ENCODE measurements at places on chromosomes 2 and 18.

DNA sequence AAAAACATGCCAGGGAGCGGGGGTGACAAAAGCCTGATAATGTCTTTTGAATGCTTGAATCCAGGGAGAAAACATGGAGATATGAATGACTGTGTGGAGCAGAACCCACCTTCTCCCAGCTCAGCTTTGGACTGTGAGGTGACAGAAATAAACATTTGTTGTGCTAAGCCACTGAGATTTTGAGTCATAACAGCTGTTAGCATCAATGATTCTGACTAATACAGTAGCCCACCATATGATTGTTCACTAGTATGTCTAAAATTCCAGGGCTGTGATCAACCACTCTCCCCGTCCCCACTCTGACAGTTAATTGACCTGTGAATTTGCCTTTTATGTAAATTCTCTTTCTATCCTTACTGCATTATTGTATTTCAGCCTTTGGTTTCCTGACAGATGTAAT is 69.1 kb downstream of the PDK1 start:
- DNase-seq = no peak

DNA sequence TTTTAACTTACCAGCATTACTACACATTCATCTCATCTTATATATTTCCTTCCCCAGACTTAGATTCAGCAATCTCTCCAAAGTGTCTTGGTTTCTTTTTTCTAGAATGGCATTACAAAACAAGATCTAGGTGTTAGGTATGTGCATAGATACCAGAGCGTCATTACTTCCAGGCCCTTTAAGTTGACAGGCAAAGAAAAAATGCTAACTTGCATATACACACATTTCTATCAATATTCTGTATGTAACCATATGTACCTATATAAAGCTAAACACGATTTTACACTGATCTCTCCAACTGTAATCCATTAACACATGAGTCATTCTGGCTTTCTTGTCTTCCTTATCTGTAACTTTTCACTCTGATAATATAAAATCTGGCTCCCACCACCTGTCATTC is 503.8 kb upstream of the NRXN1 start:
- DNase-seq = no peak

- no peak for DNase-seq
These were observed 135.1 kb downstream of the SOCS6 start for GRCh38 chr18:70423988-70424387.

DNA sequence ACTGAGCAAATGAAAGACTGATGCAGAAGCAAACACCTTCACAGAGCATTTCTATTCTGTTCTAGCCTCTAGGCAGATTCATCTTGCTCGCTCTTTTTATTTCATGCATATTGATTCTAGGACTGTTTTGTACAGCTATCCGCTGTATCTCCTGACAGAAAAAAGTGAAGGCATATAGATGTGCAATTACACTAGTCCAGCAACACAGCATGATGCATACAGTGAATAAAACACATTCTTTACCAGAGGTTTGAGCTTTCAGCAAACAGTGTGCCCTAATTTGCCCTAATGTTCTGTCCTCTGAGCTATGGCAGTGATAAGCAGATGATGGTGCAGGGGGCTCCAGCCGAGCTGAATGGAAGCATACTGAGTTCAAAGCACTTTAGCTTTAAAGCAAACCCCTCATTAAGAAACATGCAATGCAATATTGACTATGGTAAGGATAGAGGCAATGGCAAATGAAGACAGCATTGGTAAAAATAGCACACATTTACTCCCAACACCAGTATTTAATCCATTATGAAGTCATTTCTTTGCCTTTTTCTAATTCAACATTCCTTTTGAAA is 141.2 kb upstream of the RGPD4 start:
- no peak for DNase-seq

DNA sequence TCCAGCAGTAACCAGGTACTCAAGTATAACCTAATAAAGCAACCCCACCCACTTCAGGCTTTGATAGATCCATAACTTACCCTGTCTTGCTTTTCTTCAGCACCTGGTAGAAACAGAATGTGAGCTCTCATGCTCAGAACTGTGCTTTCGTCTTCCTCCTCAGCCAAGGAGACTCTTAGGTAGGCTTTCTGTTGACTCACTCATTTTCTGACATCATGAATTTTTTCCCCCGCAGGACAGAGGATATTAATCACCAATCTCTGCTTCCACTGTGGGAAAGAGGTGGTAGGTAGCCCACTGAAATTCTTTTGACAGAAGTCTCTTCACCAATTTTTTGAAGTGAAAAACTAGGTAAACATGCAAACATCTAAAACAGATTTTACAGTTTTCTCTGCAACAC is 241.2 kb upstream of the KCNJ3 start:
- no peak for DNase-seq

GRCh38 chr2:208069186-208069585 is 43.9 kb upstream of the PLEKHM3 start:
- no peak for DNase-seq

DNA sequence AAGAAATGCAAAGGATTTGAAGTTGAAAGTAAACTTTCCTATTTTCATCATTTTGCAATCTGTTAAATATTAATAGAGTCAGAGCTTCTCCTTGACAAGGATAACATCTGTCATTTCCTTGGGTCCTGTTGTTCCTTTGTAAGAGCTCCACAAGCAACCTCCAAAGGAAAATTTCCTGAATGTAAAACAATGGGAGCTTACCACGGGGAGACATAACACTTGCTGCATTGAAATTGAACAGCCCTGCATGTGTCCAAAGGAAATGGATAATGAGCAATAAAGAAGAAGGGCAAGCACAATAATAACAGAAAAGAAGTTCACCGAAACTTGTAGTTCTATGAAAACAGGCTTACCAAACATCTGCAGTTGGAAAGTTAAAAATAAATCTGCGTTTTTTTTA is 42.0 kb upstream of the SCG2 start:
- no peak for DNase-seq

GRCh38 chr18:37388413-37388812 is 177.2 kb downstream of the CELF4 start:
- DNase-seq = no peak

GRCh38 chr18:6310714-6311113 is 104.0 kb downstream of the L3MBTL4 start:
- DNase-seq = no peak

GRCh38 chr2:100010606-100011005 is 131.8 kb downstream of the AFF3 start:
- no peak for DNase-seq

GRCh38 chr2:148877403-148877740 is 2.3 kb downstream of the KIF5C start:
- no peak for DNase-seq

- no peak for DNase-seq
These were observed 610.0 kb upstream of the RAB6C start for GRCh38 chr2:129369437-129369836.

GRCh38 chr2:6168485-6168884 is 476.3 kb downstream of the SOX11 start:
- no peak for DNase-seq

DNA sequence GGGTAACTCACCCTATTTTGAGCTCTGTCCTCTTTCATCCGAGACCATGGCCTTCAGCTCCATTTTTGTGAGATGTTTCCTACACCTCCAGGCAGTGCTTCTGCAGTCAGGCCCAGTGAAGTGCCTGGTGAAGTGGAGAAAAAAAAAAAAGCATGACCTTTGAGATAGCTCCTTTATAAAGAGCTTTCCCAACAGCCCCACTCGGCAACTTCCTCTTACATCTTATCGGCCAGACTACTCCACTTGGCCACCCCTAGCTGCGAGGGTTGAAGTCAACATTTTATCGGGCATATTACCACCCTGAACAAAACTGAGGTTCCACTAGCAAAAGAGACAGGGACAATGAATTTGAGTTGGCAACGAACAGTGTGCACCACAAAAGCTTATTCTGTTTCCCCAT is 124.8 kb upstream of the RNF152 start:
- no peak for DNase-seq

DNA sequence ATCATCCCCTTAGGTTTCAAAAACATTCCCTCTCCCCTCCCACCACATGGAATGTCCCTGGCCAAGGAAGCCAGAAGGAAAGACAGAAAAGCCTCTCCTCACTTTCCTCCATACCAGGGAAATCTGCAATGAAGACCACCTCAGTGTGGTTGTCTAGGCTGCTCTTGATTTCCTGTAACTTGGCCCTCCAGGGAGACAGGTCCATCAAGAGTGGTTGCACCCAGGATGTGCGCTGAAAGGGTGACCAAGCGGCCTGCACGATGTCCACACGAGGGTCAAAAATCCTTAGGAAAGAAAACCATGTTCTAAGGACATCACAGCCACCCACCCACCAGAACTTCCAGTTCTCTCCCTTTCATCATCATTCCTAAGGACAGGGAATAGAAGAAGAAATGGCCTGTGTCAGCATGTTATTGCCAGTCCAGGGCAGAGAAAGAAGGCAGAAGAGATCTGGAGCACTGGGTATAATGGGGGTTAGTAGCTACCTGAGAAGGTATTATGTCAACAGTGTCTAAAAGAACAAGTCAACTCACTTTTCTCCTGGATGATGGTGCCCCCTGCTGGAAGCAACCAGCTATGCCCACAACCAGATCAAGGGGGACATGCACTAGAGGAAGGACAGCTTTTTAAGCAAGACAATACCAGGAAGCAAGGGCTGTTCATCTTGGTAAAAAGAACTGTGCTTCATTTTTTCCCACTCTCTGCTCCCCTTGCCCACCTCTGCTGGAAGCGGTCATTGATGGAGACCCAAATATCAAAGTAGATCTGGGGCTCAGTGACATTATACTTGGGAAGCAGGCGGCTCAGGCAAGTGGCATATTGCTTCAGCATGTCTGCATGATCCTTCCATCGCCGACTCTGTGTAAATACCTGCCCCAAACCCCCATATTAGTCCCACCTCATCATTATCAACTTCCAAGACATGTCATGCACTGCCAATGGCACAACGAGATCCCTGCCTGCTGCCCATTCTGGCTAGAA is 9.3 kb downstream of the GGCX start:
- peak; percentile 7 for DNase-seq

DNA sequence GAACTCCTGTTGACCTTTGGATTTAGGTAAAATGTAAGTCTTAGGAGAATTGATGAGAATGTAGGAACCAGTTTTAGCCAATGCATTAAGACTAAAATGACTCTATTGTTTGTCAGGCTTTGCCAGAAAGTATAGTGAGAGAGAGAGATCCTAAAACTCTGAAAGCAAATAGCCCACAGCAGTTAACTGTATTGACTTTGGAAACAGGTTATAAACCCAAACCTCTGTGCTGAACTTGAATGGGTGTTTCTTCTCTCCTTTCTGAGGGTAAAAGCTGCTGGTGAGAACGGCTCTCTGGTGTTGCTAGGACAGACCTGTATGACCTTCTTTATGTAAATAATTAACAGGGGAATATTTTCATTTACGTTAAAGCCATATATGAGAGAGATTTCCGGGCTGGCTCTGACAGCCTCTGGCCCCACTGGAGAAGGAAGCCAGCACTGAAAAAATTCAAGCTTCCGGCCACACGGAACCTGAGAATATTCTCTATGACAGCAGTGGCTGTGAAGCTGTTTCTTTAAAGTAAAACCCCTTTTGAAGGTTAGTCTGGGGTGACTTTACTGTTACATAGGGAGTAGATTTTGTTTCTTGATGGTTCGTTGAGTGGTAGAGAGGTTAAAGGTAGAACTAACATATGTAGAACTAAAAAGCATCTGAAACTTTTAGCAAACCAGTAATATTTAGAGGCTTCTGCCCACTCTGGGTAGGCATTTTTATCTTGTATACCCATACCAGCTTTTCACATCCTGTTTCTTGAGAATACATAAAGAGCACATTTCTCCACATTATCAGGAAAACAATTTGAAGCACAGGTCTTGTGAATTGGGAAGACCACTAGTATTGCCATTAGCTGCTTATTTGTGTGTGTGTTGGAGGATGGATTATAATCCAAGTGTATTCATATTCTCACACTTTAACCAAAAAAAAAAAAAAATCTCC is 123.8 kb downstream of the SPTBN1 start:
- no peak for DNase-seq

DNA sequence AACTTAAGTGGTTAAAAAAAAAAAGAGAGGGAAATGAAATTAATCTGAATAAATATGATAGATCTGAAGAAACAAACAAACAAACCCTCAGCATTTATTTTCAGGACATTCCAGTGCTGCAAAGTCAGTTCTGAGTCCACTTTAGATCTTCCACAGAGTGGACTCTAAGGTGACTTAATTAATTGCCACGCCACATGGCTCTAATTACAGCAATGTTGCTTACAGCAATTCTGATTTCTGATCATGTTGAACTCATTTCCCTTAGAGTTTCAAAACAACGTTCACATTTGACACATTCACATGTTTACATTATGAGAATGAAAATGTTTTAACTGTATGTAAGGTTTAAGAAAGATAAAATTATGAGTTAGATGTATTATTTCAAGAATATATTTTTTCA is 38.6 kb upstream of the RASGRP3 start:
- DNase-seq = no peak

DNA sequence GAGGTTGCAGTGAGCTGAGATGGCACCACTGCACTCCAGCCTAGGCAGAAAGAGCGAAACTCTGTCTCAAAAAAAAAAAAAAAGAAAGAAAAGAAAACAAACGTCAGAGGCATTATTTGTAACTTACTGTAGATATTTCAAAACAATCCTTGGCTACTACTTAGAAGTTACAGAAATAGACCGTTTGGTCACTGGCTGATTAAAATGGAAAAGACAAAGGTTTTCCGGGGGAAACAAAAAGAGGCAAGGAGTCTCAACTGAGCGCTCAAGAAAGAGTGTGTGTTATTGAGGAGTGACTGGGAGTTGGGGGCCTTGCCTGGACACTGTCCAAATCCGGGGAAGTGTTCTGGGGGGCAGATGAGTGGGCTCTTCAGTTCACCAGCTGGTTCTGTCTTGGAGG is 47.6 kb downstream of the TEX44 start:
- no peak for DNase-seq

DNA sequence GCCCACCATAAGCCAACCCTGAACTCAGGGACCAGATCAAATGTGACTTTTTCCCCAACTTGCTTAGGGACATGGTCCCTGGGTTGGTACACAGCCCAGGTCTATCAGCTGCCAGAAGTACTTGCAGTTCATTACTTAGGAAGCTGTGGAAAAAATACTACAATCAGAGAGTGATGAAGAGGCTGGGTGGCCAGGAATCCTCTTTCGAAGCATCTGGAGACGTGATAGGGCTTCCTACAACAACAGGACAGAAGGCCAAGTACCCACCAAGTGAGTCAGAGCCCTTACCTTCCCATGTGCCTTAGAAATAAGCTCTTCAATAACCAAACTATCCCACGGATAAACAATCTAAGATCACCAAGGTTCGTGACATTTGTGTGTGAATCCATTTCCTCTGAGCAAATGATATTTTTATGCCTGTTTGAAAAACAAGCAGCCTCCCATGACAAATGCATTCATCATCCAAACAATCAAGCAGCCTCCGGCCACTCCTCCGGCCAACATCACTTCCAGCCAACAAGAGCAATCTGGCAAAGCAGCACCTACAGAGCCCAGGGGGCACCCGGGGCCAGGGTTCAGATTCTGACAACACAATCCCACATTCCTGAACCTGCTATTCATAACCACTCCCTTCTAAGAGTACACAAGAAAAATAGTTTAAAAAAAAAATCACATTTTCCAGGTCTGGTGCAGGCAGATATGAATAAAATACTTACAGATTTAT is 26.4 kb downstream of the TBC1D8 start:
- no peak for DNase-seq

- DNase-seq = no peak
These were observed 41.6 kb downstream of the ZBTB7C start for GRCh38 chr18:48367557-48367956.
